ENCODE measurements at places on chromosomes 4 and X.

DNA sequence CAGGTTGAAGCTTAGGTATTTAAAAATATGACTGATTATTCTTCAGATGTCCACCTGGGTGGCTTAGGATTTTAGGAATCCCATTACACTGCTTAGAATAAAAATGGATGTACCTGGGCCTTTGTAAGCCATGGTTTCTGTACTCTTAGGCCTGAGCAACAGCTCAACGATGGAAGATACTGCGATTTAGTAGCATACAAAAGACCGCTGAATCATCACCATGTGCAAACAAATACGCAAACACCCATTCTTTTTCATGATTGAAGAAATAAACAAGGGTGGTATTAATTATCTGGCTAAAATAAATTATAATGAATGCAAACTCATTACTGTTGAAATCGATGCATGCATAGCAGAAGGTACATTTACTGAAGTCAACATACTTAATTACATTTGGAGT, 188.9 kb downstream of the ZNF330 start:
- no peak for DNase-seq

GRCh38 chrX:88170553-88170952, 576.5 kb upstream of the CPXCR1 start:
- no peak for DNase-seq

GRCh38 chr4:76558396-76559235, 123.6 kb downstream of the SHROOM3 start:
- DNase-seq = no peak

GRCh38 chr4:112055100-112055499, 90.2 kb upstream of the FAM241A start:
- no peak for DNase-seq

DNA sequence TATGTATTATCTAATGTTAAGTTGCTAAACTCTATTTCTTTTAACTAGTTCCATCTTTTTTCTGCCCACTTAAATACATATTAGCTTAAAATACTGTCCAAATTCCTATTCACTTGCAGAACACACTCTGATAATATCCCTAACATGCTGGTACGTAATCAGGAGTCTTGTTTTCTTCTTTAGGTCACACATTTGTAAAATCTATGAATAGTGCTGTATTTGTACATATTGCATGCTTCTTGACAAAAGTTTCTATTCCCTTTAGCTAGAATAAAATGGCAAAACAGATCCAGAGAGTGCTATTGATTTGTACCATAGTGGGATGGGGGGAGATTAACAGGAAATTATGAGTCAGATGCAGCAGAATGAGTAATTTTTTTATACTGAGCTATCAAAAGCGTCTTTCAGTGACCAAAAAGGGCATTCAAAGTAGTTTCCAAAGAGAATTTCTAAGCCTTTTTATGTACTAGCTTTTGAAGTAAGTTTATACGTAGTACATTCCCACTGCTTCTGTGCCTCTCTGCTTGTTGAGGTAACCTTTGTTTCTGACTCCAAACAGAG, 126.5 kb downstream of the PTPN13 start:
- peak; percentile 3 for DNase-seq
